ENCODE measurements at places on chromosomes 16 and 17.
A peak's percentile ranks its signal among the peaks of the same experiment; 100 is the strongest.

- DNase-seq, result no peak
These were observed 150.3 kb upstream of the AXIN2 start for GRCh38 chr17:65711671-65712276.

GRCh38 chr16:87276091-87276701, 41.0 kb downstream of the C16orf95 start:
- DNase-seq, result no peak

DNA sequence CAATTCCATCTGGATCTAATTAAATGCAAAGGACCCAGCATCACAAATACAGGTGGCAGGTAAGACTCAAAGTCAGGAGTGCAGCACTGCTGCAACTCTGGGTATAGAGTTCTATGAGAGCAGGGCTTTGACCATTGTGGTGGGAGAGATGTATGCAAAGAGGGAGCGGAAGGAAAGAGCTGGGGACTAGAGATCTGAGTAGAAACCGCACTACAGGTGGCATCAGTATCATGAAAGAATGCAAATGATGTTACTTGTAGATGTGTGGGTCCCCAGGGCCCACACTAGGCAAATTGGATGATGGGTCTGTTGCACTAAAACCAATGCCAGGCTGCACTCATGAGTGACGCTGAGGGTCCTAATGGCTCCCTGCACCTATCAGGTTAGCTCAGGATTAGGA, 287.1 kb upstream of the ASIC2 start:
- no peak for DNase-seq

DNA sequence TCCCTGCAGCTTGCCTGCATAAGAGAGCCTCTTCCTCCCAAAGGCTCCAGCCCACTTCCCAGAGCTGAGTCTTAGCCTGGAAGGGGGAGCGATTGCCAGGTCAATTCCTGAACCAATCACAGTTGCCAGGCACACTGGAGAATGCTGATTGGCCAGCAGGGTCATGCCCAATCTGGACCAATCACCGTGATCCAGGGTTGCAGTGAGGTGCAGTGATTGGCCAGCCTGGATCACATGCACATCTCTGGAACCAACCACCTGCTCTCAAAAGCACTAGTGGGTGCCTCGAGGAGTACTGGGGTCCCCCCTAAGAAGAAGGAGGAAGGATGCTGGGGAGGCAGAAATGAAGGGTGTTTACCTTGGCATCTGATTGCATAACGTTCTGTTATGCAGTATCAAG, 18.4 kb downstream of the NAGPA start:
- DNase-seq, result no peak

GRCh38 chr16:30902029-30902972, 5.9 kb downstream of the CTF1 start:
- DNase-seq, result peak; percentile 29

GRCh38 chr16:2664574-2664982, 17.7 kb upstream of the KCTD5 start:
- DNase-seq, result no peak

- no peak for DNase-seq
These were observed 31.5 kb upstream of the ABR start for GRCh38 chr17:1211287-1211686.

DNA sequence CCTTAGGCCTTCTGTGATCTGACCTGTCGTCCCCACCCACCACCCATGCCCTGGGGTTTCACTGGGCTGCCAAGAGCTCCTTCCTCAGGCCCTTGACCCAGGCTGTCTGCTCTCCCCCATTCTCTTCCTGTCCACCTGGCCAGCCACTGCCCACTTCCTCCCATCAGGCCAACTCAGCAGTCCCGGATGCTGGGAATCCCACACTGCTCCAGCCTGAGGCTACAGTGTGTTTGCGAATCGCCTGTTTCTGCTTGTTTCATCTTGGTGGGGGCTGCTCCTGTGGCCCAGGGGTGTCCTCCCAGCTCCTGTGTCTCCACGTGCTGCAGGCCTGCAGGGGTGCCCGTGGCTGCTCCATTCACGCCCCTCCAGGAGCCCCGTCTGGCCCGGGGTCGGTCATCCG, 839 bp upstream of the METRN start:
- DNase-seq, result no peak

DNA sequence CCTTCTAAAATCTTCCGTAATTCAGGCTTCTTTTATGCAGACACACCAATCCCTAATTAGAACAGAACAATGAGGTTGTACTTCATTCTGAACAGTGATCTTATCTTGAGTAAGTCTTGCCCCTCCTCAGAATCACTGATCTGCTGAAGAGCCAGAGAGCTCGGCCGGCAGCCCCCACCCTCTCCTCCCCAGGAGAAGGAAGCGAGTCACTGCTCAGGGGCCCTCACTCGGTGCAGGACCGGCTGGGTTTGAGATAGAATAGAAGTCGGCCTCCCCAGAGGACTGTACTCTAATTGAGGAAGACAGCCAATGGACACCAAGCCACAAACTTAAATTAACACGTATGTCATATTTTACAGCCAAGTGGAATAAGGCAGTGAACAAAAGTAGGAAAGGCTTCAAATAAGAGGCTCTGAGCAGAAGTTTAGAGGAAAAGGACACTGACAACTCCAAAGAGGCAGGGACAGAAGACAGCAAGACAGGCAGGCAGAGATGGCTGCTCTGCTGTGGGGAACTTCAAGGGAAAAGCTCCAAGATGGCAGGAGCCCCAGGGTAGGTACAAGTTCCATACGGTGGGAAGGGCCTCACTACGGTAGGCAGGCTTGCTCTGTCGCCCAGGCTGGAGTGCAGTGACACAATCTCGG, 18.6 kb downstream of the CREBBP start:
- DNase-seq, result peak; percentile 7

DNA sequence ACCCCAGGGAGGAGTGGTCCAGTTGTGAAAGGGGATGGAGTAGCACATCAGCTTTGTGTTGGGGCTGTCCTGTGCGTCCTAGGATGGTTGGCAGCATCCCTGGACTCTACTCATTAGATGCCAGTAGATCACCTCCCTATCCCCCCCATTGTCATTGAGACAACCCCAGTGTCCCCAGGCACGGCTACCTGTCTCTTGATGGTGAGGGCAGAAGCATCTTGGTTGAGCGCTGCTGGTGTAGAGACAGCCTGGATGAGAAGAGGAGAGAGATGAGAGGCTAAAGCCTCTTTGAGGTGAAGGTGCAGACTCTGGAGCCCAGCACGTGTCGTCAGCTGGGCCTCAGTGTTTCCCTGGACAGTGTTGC, 55.4 kb downstream of the TNFRSF13B start:
- DNase-seq, result no peak

GRCh38 chr16:69346683-69347082, 4.9 kb downstream of the TMED6 start:
- DNase-seq, result no peak

GRCh38 chr17:55068862-55069811, 100.6 kb downstream of the STXBP4 start:
- DNase-seq, result no peak

DNA sequence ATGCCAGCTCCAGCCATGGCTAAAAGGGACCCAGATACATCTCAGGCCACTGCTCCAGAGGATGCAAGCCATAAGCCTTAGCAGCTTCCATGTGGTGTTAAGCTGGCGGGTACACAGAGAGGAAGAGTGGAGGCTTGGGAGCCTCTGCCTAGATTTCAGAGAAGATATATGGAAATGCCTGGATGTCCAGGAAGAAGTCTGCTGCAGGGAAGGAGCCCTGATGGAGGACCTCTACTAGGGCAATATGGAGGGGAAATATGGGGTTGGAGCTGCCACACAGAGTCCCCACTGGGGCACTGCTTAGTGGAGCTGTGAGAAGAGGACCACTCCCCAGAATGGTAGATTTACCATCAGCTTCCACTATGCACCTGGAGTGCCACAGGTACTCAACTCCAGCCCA, 32.1 kb downstream of the RNF112 start:
- no peak for DNase-seq

DNA sequence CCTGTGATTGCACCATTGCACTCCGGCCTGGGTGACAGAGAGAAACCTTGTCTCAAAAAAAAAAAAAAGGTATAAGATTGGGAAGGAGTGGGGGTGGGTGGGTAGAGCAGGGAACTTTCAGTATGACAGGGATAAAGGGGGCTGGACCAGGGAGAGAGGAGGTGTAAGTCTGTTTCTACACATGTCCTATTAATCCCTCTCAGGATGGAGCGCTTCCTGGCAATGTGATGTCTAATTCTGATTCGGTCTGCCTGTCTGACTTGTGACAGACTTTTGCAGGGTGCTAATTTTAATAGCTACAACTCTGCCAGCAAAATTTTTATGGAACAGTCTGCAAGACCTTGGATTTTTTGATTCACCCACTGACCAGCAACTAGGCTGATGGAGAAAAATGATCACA, 53.8 kb upstream of the SLC25A19 start:
- DNase-seq, result no peak

GRCh38 chr16:10813099-10813455, 5.5 kb downstream of the TVP23A start:
- DNase-seq, result no peak

DNA sequence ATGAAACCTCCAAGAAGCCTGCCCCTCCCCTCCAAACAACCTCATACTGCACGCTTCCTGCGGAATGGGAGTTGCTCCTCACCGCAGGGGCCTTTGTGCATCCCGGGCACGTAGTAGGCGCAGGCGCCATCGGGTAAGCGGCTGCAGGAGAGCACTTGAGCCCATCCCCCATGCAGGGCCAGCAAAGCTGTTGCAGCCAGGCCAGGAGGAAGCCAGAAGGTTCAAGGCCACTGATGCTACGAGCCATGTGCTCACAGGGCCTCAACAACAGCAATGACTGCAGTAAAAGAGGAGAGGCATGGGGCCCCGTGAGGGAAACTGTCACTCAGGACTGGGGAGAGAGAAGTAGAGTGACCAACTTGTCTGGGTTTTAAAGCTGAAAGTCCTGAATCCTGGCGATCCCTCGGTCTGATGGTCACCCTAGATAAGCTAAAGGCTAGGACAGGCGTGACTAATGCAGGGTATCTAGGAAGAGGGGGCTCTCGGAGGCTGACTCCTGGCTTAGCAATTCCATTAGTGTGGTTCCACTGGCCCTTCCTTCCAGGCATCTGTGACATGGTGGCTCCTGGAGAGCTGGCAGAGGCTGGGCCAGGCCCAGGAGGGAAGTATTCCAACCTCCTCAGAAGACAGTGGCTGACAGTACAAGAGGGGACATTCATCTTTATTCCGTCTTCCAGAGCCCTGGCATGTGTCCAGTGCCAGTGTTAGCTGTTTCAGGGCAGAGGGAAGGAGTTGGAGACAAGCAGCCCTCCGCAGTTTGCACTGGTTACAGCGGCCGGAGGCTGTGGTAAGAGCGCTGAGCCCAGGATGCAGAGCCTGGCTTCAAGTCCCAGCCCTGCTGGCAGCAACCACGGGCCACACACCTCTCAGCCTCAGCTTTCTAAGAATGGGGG, 20.8 kb downstream of the GOSR2 start:
- no peak for DNase-seq

DNA sequence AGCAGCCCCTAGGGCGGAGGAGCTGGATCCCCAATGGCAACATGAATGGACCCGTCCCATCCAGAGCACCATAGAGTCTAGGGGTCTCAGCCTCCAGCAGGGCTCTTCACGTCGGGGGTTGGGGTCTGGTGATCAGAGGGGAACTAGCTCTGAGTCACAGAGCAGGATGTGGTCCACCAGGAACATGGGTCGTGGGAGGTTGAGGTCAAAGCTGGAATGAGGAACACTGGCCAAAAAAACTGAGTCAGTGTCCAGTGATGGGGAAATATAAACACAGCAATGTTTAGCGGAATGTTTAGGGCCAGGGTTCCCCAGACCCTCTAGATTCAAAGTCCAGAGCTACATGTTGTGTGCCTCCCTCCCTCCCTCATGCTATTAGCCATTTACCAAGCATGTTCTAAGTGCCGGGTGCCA, 79.1 kb upstream of the C16orf82 start:
- no peak for DNase-seq

- no peak for DNase-seq
These were observed 1.4 kb downstream of the MVP start for GRCh38 chr16:29821643-29822115.

DNA sequence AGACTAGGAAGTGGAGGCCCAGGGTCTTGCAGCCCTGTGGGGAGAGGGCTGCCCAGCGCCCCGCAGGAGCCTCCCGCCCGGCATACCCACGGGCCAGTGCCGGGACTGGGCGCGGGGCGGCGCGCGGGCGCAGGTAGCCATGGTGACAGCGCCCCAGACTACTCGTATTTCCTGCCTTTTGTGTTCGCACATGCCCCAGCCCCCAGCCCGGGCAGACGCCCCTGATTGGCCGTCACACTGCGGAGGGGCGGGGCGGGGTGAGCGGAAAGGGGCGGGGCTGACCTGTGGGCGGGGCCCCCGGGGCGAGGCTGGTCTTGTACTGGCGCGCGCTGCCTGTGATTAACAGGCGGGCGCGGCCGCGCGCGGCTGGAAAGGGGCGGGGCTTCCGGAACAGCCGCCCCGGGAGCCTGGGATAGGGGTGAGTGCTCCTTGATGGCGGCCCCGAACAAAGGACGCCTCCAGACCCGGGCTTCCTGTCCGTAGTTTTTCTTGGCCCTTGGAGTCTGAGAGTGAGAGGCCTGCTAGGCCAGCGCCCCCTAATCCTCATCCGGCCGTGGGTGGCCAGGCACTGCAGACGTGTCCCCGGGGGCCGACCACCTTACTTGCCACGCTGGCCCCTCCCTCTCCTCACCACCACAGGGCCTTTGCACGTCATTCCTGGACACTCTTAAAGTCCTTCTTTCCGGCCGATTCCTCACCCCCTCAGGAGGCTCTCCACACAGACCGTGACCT, 71.0 kb downstream of the RAI1 start:
- DNase-seq, result peak; percentile 94

GRCh38 chr16:89395150-89396142, 94.9 kb downstream of the ANKRD11 start:
- DNase-seq, result no peak

DNA sequence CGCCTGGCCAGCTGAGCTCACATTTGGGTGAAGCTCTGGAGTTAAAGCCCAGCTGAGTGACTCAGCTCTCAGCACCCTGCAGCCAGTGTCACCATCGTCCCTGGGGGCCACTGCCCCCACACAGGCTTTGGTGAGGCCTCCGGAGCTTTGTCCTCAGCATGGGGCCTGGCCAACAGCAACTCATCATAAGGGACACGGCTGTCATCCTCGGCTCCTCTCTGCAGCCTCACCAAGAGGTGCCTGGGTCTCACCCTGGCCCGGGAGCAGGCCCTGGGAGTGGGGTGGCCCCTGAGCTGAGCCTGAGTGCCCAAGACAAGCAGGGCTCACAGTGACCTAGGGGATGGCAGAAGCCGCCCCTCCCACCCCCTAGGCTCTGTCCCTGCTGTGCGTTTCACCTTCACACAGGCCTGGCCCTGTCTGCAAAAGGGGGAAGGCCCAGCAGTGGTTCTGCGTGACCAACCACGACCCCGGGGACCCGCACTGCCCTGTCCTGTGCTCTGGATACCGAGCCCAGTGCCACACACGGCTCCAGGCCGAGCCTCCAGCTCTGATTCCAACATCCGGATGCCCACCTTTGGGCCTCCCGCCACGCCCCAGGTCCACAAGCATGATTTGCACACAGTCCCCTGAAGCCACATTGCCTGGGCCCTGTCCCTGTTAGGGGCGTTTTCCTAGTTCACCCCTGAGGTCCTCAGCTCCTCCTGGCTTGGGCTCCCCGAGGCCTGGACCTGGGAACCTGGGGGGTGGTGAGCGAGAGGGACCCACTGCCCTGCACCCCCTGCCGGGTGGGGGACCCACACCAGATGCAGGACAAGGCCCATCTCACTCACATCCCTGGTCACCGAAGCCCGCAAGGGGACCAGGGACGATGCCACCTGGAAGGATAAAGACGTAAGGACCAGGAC, 21.8 kb upstream of the AATK start:
- DNase-seq, result no peak

GRCh38 chr16:10752843-10753523, 9.3 kb downstream of the NUBP1 start:
- DNase-seq, result no peak
